Fibroblast of skin of right quadriceps (primary cell): ENCODE measurements at places on chromosomes 6 and 20.

GRCh38 chr6:118263921-118264486 is 284.1 kb upstream of the PLN start:
- DNase-seq: no peak

GRCh38 chr6:21352131-21352530 is 241.4 kb upstream of the SOX4 start:
- no peak for DNase-seq

DNA sequence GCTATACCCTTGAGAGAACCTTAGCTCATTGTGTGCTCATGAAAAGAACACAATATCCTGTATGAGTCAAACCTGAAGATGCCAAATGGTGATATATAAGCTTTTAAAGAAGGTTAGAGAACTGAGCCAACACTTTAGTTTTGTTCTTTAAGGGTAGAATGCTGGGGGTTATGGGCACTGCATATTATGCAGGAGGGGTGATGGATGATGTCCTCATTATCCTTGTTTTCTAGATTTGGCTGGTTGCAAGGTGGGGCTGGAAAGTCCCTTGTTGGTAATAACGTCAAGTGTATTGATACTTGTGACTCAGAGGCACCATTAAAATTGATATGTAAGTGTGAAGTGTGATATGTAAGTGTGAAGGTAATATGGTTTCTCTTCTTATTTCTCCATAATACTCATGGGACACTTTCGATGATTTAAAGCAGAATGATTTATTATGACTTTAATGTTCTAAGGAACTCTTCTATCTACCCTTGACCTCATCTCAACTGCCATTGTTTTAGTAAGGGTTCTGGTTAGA is 113.7 kb upstream of the DTNBP1 start:
- no peak for DNase-seq

- no peak for DNase-seq
These were observed 240.1 kb downstream of the TFAP2A start for GRCh38 chr6:10174761-10175160.

- peak; percentile 11 for DNase-seq
These were observed 114.9 kb upstream of the PTPN1 start for GRCh38 chr20:50395251-50395729.

GRCh38 chr6:149476789-149477455 is 7.9 kb downstream of the ZC3H12D start:
- no peak for DNase-seq

DNA sequence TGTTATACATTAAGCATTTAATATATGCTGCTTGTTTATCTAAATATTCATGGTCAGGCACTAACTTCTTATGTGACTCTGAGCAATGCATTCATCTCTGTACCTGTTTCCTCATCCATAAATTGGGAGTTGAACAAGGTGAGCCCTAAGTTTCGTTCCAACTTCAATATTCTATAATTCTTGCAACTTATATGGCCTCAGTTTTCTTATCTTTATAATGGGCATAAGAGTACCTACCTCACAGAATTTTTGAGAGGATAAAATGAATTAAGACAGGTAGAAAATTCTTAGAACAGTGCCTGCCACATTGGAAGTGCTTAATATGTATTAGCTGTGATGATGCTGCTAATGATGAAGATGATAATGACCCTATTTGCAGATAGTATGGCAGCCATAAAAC is 11.8 kb upstream of the HIVEP2 start:
- DNase-seq: no peak

- DNase-seq: no peak
These were observed 18.6 kb upstream of the PPP1R3G start for GRCh38 chr6:5066456-5067093.

- DNase-seq: no peak
These were observed 503.3 kb downstream of the LMBRD1 start for GRCh38 chr6:69293471-69293870.

GRCh38 chr20:1437235-1437904 is 29.3 kb downstream of the NSFL1C start:
- DNase-seq: peak; percentile 62
